ENCODE measurements at places on chromosomes 7 and 10.

- no peak for DNase-seq
These were observed 19.0 kb downstream of the CALML5 start for GRCh38 chr10:5480162-5480941.

- DNase-seq = no peak
These were observed 39.8 kb upstream of the GATA3 start for GRCh38 chr10:8014649-8015048.

GRCh38 chr10:593901-594457 is 95.5 kb downstream of the DIP2C start:
- no peak for DNase-seq

- peak; percentile 65 for DNase-seq
These were observed 804.4 kb upstream of the CELF2 start for GRCh38 chr10:10213237-10213636.

DNA sequence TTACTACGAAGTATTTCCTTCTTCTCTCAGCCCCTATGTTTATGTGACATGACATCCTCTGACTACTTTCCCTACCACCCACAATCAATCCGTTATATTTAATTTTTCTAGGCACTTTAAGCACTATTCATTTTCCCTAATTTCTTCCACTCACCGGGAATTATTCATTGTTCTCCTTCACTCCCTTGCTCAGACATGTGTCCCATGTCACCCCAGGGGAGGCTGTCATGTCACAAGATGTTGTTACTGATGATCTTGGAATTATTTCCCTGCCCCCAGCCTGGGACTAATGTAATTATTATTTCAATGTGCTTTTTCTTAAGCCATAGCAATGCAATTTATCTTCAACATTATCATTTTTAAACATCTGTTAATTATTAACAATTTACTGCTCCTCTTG is 317.2 kb downstream of the PHF14 start:
- no peak for DNase-seq

- DNase-seq = no peak
These were observed 48.8 kb downstream of the GOLGA7B start for GRCh38 chr10:97898429-97898828.

GRCh38 chr7:45151967-45152366 is 5.6 kb upstream of the RAMP3 start:
- no peak for DNase-seq

Measured in GM12865 (cell line).